Stimulated activated CD8-positive, alpha-beta memory T cell treated with anti-CD3 and anti-CD28 coated beads, Interleukin-7, amount 100 ng/mL, for 1 hour (primary cell): ENCODE measurements at places on chromosomes 16 and 17.

DNA sequence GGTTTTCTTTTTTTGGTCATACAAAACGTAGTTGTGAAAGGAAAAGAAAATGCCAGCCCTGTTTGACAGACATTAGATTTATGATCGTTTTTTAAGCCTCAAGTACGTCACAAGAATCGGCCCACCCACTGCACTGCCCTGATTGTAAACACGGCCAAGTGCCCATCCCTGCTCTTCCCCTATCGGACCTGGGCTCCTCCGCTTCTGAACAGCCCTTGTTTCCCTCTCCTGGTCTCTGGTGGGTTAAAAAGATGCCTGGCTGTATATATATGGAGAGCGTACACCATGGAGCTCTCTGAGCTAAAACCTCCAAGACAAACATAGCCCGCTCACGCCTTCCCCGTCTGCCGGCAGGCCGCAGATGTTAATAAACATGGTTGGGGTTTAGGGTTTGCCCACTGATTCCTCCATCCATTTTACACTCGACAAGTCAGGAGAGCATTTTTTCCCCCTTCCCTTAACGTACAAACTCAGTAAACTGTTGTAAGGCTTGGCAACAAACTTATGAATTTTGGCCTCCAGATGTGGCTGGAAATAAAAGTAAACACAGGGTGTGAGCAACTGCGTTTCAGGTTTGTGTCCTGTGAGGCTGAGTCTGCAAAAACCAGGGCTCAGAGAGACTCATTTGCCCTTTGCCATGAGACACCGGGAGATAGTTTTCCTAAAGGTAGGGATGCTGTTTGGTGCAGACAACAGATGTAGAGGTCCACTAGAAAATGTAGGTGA, 325.9 kb downstream of the SOX9 start:
- no peak for DNase-seq

DNA sequence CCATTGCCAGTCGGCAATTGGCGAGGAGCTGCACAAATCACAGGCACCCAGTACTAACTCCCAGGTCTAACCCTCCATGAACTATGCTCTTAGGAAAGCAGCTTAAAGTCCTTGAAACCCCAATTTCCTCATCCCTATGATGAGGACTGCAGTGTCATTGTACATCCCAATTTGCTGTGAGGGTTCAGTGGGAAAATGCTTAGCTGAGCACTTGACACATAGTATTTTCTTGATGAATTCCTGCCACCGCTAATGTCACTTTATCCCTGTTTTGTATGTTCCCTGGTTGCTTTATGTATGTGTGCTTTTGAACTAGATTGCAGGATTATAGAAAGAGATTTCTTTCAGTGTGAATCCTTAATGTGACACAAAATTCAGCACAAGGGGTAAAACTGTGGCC, 161.5 kb upstream of the RBFOX1 start:
- no peak for DNase-seq

DNA sequence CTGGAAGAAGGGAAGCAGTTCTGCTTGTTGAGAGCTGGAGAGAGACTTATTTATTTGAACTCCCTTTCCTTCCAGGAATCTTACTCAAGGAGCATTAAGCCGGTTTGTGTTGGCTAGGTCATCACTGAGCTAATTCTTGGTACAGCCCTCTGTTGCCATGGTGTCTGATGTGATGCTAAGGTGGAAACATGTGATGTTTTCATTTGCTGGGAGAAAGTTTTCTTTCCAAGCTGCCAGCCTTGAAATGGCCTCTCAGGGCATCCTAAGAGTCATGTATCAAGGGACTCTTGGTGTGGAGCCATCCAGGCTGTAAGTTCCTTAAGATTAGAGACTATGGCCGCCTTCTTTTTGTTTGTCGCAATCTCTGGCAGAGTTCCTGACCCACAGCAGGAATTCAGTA, 4.2 kb downstream of the PSKH1 start:
- DNase-seq, result no peak

- DNase-seq, result no peak
Measured at GRCh38 chr16:23423496-23424049, 29.4 kb downstream of the COG7 start.

GRCh38 chr16:84884596-84885341, 65.0 kb downstream of the CRISPLD2 start:
- no peak for DNase-seq

GRCh38 chr16:28089205-28089991, 25.9 kb upstream of the GSG1L start:
- no peak for DNase-seq

DNA sequence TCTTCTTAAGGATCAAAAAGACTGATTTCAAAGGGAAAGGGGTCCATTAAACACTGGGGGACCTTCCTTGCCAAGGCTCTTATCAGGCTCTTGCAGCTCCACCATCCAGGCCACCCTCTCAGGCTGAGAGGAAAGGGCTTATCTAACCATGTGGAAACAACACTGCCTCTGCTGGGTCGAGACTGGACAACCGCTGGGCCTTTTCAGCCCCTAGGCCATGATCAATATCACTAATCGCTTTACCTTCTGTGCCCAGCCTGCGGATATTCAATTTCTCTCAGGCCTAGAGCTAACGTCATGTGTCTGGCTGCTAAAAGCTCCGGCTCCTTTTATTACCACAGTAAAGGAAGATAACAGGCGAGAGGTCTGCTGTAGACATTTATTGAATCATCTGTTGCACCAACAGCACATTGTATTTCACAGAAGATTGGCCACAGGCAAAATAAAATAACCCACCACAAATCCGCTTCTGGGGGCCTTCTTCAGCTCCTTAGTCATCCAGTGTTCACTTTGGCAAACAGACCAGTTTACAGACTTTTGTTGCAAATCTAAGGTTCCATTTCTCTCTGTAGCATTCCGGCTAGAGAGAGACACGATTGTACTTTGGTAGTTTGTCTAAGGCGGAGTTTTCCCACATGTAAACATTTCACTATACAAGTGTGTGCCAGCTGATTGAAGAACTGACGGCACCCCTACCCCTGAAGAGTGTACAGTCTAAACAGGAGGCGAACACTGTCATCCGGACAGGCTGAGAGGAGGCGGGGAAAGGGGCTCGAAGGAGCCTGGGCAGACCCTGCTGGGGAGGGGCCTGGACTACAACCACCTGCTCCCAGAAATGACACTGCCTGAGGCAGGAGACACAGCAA, 13.9 kb downstream of the CYB561 start:
- no peak for DNase-seq

GRCh38 chr16:73143576-73144422, 95.9 kb upstream of the ZFHX3 start:
- no peak for DNase-seq

DNA sequence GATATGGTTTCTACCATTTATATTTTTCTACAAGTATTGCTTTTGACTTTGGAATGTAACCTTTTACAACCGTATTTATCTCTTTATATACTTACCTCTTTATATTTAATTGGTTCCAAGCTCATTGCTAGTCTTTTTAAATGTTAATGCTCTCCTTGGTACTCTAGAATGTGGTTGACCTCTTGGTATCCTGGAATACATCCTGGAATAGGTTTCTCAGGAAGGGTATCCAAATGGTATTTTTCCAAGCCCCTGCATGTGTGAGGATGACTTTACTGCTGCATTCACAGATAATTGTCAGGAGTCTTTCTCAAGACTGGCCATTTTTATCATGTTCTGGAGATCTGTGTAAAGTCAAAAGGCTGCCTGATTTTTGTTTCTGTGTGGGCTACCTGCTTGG, 30.2 kb downstream of the DNAH17 start:
- DNase-seq, result no peak

GRCh38 chr16:68539711-68540239, 684 bp downstream of the ZFP90 start:
- no peak for DNase-seq

GRCh38 chr17:1905190-1905913, 75.5 kb downstream of the RPA1 start:
- no peak for DNase-seq

DNA sequence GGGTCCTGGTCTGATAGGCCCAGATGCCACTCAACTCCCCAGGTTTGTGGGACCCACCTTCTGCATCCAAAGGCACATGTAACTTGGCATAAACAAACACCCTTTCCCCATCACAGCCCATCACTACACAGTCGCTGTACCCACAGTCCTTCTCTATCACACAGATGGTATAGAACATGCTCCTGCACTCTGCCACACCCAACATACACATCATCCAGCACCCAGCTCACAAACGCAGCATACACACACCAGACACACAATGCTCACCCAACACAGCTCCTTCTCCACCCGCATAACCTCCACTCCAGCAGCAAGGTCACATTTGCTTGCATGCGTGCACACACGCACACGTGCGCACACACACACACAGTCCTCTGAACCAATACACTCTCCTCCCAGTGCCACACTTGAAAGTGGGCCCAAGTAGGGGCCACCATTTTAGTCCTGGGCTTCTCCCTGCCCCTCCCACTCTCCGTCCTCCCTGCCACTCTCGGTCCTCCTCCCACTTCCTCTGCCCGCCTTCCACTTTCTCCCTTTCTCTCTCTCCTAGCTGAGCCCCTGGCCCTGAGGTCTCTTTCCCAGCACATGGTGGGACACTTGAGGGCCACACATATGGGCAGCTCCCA, 8.5 kb upstream of the TMEM92 start:
- no peak for DNase-seq

GRCh38 chr16:68283801-68284598, 19.7 kb downstream of the SLC7A6 start:
- no peak for DNase-seq

DNA sequence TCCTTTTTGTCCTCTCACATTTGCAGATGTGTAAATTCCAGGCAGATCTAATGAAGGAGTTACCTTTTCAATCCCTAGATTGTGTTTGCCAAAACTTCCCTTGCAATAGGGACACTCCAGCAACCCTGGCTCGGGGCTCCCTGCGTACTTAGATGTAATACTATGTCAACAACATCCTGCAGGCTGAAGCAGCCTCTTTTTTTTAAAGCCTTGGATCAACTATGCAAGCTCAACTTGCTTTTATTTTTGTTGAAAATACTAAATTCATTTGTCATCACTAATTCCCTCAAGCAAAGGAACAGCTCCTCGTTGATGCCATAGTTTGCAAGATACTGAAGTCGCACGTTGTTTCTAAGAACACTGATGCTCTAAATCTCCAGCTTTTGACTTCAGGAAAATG, 59.1 kb downstream of the GRIN2A start:
- DNase-seq, result no peak

DNA sequence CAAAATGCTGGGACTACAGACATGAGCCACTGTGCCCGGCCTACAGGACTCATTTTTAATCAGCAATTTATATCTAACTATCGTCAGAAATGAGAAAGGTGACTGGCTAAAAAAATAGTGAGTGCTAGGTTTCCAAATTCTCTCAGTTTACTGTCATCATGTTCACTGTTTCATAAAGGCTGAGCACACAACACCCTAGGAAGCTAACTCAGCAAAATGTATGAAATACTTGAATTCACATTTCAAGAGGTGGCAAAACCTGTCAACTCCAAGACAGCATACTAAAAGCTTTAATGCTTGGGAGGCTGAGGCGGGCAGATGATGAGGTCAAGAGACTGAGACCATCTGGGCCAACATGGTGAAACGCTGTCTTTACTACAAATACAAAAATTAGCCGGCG, 16.7 kb downstream of the WDR45B start:
- no peak for DNase-seq

DNA sequence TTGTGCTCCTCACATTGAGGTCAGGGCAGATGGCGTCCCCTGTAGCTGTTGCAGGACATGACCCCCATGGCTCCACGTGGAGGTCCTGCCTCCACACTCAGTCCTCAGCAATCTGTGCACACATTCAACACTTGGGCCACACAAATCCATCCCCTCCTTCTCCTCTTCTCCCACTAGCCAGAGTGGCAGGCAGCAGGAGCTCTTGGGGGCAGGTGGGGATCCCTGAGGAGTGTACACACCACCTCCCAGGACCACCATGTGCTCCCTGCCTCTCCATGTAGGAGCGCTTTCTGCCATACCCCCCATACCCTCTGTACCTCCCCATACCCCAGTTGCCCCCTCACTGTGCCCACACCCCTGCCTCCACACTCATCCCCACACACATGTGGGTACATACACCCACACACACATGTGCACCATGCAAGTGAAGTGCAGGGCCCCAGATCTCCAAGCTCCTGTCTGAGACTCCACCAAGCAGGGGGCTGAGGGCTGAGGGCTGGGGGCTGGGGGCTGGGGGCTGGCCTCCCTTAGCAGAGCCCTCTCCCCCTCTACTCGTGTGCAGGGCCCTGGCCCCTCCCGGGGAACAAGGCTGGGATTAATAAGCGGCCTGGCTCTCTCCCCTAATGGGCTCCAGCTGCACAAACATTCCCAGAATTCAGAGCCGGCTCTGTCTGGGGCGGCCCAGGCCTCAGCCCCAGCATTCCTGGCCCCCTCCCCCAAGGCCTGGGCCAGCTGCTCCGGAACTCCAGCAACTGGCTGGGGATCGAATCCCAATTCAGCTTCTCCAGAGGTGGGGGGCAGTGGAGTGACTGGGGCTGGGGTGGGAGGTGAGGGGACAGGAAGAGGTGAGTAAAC, 48.2 kb upstream of the MEIOC start:
- no peak for DNase-seq

GRCh38 chr17:21370430-21370829, 5.7 kb upstream of the KCNJ12 start:
- DNase-seq, result no peak

DNA sequence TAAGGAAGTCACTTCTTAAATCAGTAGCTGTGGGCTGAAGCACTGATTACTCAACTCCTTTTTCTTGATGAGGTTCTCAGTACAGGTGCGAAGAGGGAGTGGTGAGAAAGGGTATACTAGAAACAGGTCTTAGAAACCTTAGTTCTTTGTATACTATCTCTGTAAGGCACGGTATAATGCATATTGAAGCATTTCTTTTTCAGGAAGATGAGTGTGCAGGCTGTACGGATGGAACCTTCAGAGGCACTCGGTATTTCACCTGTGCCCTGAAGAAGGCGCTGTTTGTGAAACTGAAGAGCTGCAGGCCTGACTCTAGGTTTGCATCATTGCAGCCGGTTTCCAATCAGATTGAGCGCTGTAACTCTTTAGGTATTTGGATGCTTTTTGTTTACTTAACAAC, 39.2 kb downstream of the CYLD start:
- no peak for DNase-seq

DNA sequence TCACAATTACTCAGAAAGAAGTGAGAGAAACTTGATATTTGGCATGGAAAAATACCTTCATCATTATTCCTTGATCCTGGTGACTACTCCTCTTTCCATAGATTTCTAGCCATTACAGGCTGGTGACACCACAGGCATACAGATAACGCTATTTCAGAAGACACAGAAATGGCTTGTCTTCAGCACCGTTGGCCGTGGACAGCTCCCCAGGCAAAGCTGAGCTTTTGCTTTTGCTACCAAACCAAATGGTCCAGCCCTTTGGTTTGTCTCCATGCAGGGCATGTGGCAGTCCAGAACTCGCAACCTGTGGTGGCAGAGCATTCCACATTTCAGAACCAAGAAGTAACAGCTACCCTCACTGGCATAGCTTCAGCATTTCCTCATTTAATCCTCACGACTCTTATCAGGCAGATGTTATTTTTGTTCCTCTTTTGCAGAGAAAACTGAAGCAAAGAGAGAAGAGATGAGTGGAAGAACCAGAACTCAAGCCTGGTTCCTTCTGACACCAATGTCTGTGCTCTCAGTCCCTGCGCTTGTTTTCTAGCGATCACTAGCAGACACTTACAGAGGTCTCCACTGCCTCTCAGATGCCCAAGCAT, 55.5 kb downstream of the HS3ST4 start:
- DNase-seq, result no peak
